Left lobe of liver (tissue), 2 donors: ENCODE measurements at places on chromosomes 16 and 17.

DNA sequence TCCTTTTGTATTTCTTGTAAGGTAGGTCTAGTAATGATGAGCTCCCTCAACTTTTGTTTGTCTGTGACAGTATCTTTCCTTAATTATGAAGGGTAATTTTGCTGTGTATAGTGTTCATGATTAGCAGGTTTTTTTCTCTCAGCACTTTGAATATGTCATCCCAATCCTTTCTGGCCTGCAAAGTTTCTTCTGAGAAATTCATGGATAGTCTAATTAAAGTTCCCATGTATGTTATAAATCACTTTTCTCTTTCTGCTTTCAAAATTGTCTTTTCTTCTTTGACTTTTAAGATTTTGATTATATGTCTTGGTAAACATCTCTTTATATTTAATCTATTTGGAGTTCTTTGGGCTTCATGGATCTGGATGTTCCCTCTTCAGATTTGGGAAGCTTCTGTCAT, 54.3 kb upstream of the ZKSCAN2 start:
- no peak for DNase-seq

DNA sequence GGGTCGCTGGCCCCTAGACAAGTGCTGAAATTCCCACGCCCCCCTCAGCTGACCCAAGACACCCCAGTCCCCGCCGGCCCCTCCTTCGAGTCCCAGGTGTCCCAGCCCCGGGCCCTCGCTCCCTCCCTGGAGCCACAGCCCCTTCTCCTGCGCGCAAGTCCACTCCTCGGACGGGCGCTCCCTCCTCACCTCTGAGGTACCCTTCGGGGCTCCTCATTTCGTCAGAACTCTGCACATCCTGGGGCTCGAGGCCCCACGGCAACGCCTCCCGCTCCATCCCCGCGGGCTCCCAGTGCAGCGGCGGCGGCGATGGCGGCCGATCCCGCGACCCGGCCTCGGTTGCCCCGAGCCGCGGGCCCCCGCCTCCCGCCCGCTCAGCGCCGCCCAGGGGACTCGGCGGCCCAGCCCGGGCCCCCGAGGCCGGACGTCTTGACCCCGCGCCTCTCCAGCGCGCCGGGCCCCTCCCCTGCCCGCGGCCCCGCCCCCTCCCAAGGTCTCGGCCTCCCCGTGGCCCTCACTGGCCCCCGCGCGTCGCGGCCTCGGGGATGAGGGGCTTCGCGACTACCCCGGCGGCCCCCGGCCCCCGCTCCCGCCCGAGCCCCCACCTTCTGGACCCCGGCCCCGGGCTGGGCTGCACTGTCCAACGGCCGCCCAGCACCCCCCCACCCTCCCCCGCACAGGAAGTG, at the start of gene ZNF768:
TSS of gene ZNF768 (minus strand) at position 430 of the 686 bp plus-strand sequence. CDS start at position 277, 153 bp downstream.
- no peak for DNase-seq

DNA sequence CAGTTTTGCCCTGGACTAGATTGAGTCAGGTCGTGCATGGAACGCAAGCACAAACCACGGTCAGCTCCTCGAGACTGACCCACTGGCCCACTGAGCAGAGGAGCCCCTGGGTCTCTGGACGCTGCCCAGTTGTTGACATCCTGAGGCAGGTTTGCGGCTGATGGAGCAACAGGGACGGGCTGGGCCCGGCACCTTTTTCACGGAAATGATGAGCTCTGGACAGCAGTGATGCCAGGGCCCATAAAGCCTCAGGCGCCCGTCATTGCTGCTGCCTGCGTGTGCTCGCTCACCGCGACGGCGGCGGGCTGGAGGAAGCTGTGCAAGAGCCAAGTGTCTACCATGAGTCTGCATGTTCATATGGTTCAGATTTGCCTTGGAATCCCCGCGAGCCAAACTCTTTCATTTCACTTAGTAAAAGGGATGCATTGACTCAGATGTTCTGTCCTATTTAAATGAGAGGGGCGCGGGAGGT, 30.8 kb upstream of the CRISPLD2 start:
- no peak for DNase-seq

- DNase-seq = no peak
These were observed 1.6 kb downstream of the FHOD1 start for GRCh38 chr16:67245674-67246080.

GRCh38 chr16:49833796-49834530, 21.9 kb downstream of the ZNF423 start:
- no peak for DNase-seq

GRCh38 chr16:87420026-87421002, 28.2 kb downstream of the MAP1LC3B start:
- DNase-seq = no peak

DNA sequence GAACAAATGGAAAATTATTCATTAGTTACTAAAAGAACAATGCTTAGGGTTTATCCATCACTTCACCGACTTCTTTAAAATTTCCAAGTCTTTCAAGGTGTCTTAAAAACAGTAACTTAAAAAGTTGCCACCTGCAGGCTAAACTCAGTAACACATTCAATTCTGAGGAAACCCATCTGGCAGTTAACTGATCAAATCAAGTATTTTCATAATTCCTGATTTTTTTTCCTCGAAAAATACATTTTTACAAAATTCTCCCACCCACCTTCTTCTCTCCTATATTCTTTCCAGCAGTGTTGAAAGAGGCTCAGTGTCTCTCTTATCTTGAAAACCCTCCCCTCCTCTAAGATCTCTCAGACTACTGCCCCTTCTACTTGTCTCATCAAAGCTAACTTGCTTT, 29.9 kb downstream of the PARN start:
- no peak for DNase-seq

DNA sequence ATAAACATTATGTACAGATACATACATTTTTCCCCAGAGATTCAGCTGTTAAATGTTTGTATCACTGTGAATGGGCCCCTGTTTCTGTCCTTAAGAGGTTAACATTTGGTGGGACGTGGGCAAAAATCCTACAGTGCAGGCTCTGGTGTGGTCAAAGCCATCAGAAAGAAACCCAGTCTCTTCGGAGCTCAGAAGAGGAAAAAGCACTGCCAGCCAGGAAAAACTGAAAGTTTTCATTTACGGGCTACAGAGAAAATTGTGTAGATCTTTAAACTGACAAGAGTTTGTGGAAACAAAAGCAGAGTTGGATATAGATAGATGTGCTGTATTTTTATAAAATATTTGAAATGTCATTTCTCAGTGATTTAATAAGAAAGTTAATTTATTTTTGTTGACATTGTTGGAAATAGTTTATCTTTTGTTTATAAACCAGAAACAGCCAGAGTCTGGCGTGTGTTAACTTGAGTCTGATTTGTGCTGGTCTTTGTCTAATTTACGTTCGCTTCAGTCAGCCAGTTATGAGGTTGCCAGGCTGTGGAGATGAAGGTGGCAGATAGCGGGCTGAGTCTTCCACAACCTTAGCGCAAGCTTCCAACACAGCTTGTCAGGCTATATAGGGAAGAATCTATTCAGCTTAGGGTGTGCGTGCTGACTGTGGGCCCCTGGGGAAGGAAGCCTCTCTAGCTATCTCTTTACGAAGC, 9.5 kb upstream of the TEKT3 start:
- no peak for DNase-seq

GRCh38 chr17:48240562-48241130, 133.1 kb downstream of the SNX11 start:
- DNase-seq = no peak

DNA sequence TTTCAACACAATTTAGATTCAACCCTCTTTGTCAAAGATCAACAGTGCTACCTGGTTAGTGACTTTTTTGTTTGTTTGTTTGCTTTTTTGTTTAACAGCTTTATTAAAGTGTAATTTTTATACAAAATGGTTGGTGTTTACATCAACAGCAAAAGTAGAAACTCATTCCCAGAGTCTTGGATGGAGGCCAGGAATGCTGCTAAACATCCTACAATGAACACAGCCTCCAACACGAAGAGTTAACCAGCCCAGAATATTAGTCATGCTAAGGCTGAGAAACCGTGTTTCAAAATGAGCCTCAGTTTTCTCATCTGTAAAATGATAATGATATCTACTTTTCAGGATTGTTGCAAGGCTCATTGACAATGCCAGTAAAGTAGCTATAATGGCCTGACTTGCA, 211.0 kb upstream of the MAF start:
- no peak for DNase-seq

DNA sequence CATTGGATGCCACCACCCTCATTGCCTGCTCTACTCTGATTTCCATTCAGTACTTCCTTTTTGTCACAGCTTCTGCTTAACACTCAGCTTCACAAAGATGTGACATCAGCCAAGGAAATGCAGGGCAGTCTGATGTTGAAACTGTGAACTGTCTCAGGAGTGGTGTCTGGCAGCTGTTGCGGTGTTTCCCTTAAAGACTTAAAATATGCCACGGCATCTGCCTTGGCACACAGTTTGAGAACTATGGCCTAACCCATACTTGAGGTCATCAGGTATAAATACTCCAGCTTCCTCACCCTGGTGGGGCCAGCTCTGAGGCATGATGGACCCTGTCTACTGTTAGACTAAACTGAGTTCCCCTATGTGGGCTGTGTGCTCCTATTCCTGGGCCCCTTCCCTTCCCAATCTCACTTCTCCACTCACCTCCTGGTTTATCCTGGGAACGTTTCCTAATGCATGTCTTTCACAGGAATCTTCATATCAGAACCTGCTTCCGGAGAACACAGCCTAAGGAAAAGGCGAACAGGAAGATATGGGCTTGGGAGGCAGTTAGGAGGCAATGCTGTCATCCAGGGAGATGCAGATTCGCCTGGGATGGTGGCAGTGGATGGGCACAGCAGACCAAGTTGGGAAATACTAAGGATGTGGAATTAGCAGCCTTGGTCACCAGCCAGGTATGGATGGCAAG, 96.5 kb downstream of the WSCD1 start:
- no peak for DNase-seq

DNA sequence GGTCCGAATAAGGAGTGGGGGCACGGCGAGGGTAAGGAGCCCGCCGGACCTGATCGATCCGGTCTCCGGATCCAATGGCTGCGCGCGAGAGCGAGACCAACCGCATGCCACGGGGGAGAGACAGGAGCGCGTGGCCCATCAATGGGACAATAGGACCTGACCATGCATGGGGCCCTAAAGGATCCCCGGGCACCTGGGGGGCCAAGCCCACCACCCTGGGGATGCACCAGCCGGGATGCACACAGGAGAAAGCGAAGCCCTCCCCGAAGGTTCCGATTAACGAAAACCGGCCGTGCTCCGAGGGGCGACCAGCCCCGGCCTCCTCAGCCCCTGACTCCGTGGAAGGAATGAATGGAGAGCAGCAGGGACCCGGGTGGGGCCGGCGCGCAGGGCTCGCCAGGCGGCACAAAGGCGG, 525 bp downstream of the JPT1 start:
- DNase-seq = peak; percentile 55

- no peak for DNase-seq
These were observed 15.1 kb downstream of the GSDMB start for GRCh38 chr17:39903158-39903884.

DNA sequence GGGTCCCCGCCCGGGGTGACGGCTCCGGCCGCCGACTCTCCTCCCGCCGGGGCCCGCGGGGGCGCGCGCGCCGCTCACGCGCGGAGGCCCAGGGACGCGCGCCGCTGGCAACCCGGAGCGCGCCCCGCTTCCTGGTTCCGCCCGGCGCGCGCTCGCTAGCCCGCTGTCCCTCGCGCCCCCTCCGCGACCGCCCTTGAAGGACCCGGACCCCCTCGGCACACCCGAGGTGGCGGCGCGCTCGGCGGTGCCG, at the start of gene STAT5B:
TSS of gene STAT5B (minus strand) at position 33 of the 250 bp plus-strand sequence. CDS start 44,264 bp downstream, outside the sequence.
- DNase-seq = peak; percentile 76
